Fibroblast of lung (primary cell): ENCODE measurements at places on chromosomes 11 and 22.

- no peak overlapping the region for H3K27ac ChIP-seq
- H3K4me1 ChIP-seq = no peaks in the 10 kb centered on the region
- H3K4me3 ChIP-seq = no peak overlapping the region
- no peak for DNase-seq
- no peaks in the 10 kb centered on the region for H3K27me3 ChIP-seq
- H3K36me3 ChIP-seq = no peaks in the 10 kb centered on the region
These were observed 54.9 kb downstream of the ARHGAP8 start for GRCh38 chr22:44807232-44807631.

DNA sequence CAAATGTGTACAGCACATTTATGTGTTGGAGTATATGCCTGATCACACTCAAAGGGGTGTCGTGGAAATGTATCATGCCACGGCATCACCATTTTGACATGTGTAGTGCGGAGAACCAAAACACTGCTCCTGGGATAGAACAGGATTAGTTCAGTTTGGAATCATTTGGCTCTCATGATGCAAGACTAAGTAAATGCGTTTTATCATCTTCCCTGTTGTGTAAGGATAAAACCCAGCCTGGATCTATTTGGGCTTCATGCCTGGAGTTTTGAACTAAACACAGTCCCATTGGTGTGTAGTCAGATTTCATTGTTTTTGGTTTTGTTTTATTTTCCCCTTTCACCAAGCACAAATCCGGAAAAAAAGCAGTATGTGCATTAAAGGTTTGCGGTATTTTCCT, 574.3 kb downstream of the NTM start:
- no peak overlapping the region for H3K4me3 ChIP-seq
- peaks cover 2% of the 10 kb centered on the region for H3K36me3 ChIP-seq
- no peaks in the 10 kb centered on the region for H3K27me3 ChIP-seq

- no peaks in the 10 kb centered on the region for H3K36me3 ChIP-seq
- DNase-seq = no peak
These were observed 1480.8 kb downstream of the BRD1 start for GRCh38 chr22:48346911-48347310.

DNA sequence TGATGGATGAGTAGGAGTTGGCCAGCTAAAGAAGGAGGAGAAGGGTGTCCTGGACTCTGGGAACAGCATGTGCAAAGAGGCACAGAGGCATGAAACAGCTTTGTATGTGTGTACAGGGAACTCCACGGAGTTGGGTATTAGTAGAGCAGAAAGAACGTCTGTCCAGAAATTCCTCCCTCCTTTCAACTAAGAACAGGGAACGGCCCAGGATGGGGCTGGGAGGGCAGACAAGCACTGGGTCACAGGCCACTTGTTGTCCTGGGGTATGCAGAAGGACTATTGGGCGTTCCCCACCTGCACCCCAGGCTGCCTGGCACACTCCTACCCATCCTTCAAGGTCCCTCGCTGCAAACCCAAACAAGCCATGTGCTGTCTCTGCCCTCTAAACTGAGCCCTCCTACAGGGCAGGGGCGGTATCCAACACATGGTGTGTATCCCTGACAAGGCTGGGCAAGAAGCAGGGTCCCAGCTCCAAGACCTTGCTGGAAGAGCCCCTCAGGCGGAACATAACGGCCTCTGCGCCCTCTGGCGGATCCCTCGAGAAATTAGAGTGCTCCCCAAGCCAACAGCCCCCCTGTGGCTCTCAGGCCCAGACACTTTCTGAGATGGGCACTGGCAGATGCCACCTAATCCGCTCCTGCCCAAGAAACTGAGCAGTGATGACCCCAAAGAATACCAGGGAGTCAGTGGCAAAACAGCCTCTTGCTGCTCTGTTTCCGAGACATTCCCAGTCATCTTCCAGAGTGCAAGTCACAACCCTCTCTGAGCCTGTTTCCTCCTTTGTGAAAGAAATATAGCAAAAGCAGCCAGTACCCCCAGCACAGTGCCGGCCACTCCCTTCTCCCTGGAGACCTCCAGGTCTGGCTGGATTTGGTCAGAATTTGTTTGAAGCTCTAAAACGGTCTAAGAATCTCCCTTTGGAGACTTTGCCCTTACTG, 1.6 kb upstream of the ELFN2 start:
- no peak overlapping the region for H3K4me3 ChIP-seq
- peak; percentile 45 for DNase-seq
- no peaks in the 10 kb centered on the region for H3K36me3 ChIP-seq

GRCh38 chr22:37302674-37303555, 20.6 kb downstream of the CYTH4 start:
- no peak overlapping the region for H3K4me3 ChIP-seq
- peaks cover 33% of the 10 kb centered on the region for H3K4me1 ChIP-seq
- no peaks in the 10 kb centered on the region for H3K36me3 ChIP-seq
- peak overlapping the region; percentile 50 for H3K27ac ChIP-seq
- H3K27me3 ChIP-seq = no peaks in the 10 kb centered on the region

DNA sequence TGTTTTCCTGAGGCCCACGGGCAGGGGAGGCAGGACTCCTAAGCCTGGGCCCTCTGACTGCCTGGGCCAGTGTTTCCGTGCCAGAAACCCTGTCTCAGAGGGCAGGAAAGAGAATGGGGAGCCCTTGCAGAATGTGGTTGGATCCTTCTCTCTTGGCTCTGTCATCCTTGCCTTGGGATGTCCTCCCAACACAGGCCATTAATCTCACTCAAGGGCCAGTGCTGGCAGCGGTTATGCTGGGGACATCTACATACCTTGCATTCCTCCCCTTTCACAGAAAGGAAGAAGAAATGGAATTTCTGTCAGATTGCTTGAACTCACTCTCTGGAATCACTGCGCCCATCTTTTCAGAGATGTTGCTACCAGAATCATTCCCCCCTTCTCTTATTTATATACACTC, 296.9 kb downstream of the KIRREL3 start:
- no peaks in the 10 kb centered on the region for H3K4me1 ChIP-seq
- no peak overlapping the region for H3K4me3 ChIP-seq
- no peak overlapping the region for H3K27ac ChIP-seq
- DNase-seq = no peak

- no peak overlapping the region for H3K27ac ChIP-seq
- DNase-seq = peak; percentile 43
- peaks cover 13% of the 10 kb centered on the region for H3K4me1 ChIP-seq
- H3K36me3 ChIP-seq = no peaks in the 10 kb centered on the region
- no peak overlapping the region for H3K4me3 ChIP-seq
These were observed 41.4 kb upstream of the CREB3L1 start for GRCh38 chr11:46235777-46236688.

DNA sequence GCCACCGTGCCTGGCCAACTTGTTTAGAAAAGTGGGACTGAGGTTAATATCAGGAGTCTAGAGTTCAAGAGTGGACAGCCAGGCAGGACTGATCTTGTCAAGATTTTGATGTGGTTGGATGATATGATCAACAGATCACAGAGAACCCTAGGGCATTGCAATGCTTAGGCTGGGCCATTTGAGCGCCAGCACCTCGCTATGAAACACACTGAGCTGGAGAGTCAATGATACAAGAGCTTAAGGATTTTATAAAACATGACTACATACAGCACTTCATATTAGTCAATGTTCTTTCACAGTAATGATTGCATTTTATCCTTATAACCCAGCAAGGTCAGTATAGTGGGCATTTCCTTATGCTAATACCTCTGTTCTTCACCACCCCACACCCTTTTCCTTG, 15.4 kb upstream of the PEX26 start:
- no peak overlapping the region for H3K4me3 ChIP-seq
- H3K27ac ChIP-seq = no peak overlapping the region
- peaks cover 10% of the 10 kb centered on the region for H3K4me1 ChIP-seq
- no peaks in the 10 kb centered on the region for H3K36me3 ChIP-seq

GRCh38 chr11:83970061-83970671, 684.0 kb upstream of the CCDC90B start:
- no peak overlapping the region for H3K4me3 ChIP-seq
- no peaks in the 10 kb centered on the region for H3K4me1 ChIP-seq

- no peaks in the 10 kb centered on the region for H3K27me3 ChIP-seq
- H3K36me3 ChIP-seq = no peaks in the 10 kb centered on the region
- no peak for DNase-seq
- no peak overlapping the region for H3K4me3 ChIP-seq
These were observed 279.9 kb downstream of the KIRREL3 start for GRCh38 chr11:126720539-126721235.

- H3K4me1 ChIP-seq = no peaks in the 10 kb centered on the region
- no peak overlapping the region for H3K27ac ChIP-seq
- DNase-seq = no peak
- no peaks in the 10 kb centered on the region for H3K36me3 ChIP-seq
- no peak overlapping the region for H3K4me3 ChIP-seq
These were observed 598.8 kb downstream of the TBC1D22A start for GRCh38 chr22:47361247-47361646.

DNA sequence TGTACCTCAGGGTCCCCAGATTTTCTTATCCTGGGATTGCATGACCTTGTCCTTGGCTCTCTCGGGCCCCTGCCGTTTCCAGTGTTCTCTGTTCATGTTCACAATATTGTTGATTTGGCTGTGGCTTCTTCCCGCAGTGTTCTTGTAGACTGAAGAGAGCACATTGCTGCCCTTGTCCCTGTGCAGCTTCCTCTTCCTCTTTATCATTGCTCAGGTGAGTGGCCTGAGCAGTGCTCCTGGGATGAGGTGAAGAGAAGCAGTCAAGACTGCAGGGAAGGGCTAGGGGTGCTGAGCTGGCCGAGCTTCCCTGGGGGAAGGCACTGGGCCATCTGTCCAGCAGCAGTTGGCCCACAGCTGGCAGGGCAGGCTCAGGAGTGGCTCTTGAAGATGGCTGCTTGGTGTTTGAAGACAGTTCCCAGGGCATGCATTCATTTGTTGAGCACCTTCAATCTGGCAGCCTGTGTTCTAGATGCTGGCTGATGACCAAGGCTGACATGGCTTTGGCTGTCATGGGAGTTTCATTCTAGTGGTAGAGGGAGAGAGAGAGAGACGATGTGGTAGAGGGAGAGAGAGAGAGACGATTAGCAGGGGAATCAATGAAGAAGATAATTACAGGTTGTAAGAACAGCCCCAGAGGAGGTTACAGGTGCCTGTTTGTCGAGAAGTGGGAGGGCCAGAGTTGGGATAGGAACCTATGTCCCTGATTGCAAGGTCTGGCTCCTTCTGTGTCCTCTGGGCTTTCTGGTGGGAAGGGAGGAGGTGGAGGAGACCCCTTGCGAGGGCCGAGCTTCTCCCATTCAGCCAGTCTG, 17.4 kb downstream of the BMAL1 start:
- H3K27ac ChIP-seq = no peak overlapping the region
- no peaks in the 10 kb centered on the region for H3K27me3 ChIP-seq
- no peaks in the 10 kb centered on the region for H3K36me3 ChIP-seq

GRCh38 chr11:72719144-72719543, 33.1 kb downstream of the ARAP1 start:
- DNase-seq = peak; percentile 57
- H3K27me3 ChIP-seq = no peaks in the 10 kb centered on the region
- peaks cover 4% of the 10 kb centered on the region for H3K36me3 ChIP-seq

DNA sequence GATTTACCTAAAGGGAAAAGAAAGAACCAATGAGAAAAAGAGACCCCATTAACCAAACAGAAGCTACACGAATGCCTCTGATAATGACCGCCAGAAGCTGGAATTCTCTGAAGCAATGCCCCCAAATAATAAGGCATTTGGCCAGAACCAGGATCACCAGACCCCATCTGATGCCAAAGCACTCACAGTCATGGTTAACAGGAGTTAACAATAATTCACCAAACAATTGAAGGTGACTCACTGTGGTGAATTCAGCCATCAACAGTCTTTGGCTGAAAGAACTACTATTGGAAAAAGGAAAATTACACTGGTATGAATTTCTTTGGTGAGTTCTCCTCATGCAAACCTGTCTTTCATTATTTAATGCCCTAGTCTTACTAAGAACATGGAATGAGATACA, 21.9 kb upstream of the NFRKB start:
- no peak for DNase-seq
- H3K27ac ChIP-seq = no peak overlapping the region
- H3K4me3 ChIP-seq = no peak overlapping the region
- H3K4me1 ChIP-seq = no peaks in the 10 kb centered on the region
- no peaks in the 10 kb centered on the region for H3K27me3 ChIP-seq

GRCh38 chr11:125084057-125084416, 20.9 kb downstream of the SLC37A2 start:
- H3K36me3 ChIP-seq = no peaks in the 10 kb centered on the region
- H3K27ac ChIP-seq = no peak overlapping the region
- H3K4me3 ChIP-seq = no peak overlapping the region
- H3K4me1 ChIP-seq = peaks cover 10% of the 10 kb centered on the region
- no peaks in the 10 kb centered on the region for H3K27me3 ChIP-seq

DNA sequence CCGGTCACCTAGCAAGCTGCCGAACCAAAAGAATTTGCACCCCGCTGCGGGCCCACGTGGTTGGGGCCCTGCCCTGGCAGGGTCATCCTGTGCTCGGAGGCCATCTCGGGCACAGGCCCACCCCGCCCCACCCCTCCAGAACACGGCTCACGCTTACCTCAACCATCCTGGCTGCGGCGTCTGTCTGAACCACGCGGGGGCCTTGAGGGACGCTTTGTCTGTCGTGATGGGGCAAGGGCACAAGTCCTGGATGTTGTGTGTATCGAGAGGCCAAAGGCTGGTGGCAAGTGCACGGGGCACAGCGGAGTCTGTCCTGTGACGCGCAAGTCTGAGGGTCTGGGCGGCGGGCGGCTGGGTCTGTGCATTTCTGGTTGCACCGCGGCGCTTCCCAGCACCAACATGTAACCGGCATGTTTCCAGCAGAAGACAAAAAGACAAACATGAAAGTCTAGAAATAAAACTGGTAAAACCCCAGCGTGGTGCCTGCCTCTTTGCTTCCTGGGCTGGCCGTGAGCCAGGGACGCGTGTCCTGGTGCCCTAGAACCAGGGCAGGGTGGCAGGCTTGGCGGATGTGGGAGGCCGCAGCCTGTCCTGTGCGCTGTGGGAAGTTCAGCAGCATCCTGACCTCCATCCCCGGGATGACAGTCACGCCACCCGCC, 13.2 kb downstream of the CCND1 start:
- no peak overlapping the region for H3K27ac ChIP-seq
- peaks cover 36% of the 10 kb centered on the region for H3K36me3 ChIP-seq
- no peaks in the 10 kb centered on the region for H3K27me3 ChIP-seq
- no peak overlapping the region for H3K4me3 ChIP-seq

GRCh38 chr11:101915791-101916291, 481 bp downstream of the ANGPTL5 start:
- peaks cover 9% of the 10 kb centered on the region for H3K4me1 ChIP-seq
- H3K27me3 ChIP-seq = no peaks in the 10 kb centered on the region
- H3K4me3 ChIP-seq = peak overlapping the region; percentile 89
- H3K27ac ChIP-seq = peak overlapping the region; percentile 73
- no peaks in the 10 kb centered on the region for H3K36me3 ChIP-seq
